ENCODE measurements at places on chromosomes 13 and 19. TPM values are rescaled to one million over a fixed set of nuclear protein-coding genes. Genes with fewer than 3 reads are reported as not detected.

IQCN gene
- 0.57 TPM for total RNA-seq

LILRA6 gene
- total RNA-seq, result 2.3 TPM

ZNF563 gene
- 3.7 TPM for total RNA-seq

SLC27A1 gene
- 68.9 TPM for total RNA-seq

CGB2 gene
- not detected for total RNA-seq

SIGLEC10 gene
- 0.40 TPM for total RNA-seq

CERS1 gene
- total RNA-seq, result 0.42 TPM

CYP2A7 gene
- not detected for total RNA-seq

LRRC4B gene
- total RNA-seq, result 0.62 TPM

NTN5 gene
- total RNA-seq, result not detected

MYH14 gene
- total RNA-seq, result 131 TPM

ZNF835 gene
- 6.3 TPM for total RNA-seq

SLC5A5 gene
- not detected for total RNA-seq

SIAH3 gene
- total RNA-seq, result not detected

SBK3 gene
- total RNA-seq, result 16.6 TPM

ALOX5AP gene
- total RNA-seq, result 10.1 TPM

PNMA8A gene
- total RNA-seq, result 9.4 TPM

USF2 gene
- 170 TPM for total RNA-seq

MYO1F gene
- 8.0 TPM for total RNA-seq

PDCD2L gene
- 8.9 TPM for total RNA-seq

SHD gene
- total RNA-seq, result not detected

KIR3DL1 gene
- not detected for total RNA-seq

ZNF625 gene
- 2.9 TPM for total RNA-seq

STOML3 gene
- not detected for total RNA-seq

ZNF439 gene
- total RNA-seq, result 3.7 TPM

LYPD3 gene
- total RNA-seq, result 0.15 TPM

WDR62 gene
- 28.7 TPM for total RNA-seq

COL4A2 gene
- total RNA-seq, result 126 TPM

DKKL1 gene
- total RNA-seq, result not detected

RNF225 gene
- total RNA-seq, result not detected

CLEC4M gene
- not detected for total RNA-seq

CD37 gene
- total RNA-seq, result 6.5 TPM

PLA2G4C gene
- 34.9 TPM for total RNA-seq

KLK12 gene
- total RNA-seq, result not detected

POU2F2 gene
- total RNA-seq, result 1.8 TPM

IZUMO1 gene
- total RNA-seq, result 1.0 TPM

SIGLEC14 gene
- total RNA-seq, result 0.94 TPM
